Hepatic stellate cell (primary cell): ENCODE measurements at places on chromosomes 13 and 19.

- DNase-seq: peak; percentile 46
Measured at GRCh38 chr19:34254698-34255432, 511 bp downstream of the GARRE1 start.

GRCh38 chr19:5001615-5002014 is 32.7 kb downstream of the KDM4B start:
- DNase-seq: peak; percentile 70

- no peak for DNase-seq
Measured at GRCh38 chr13:77305266-77305665, 21.6 kb downstream of the MYCBP2 start.

DNA sequence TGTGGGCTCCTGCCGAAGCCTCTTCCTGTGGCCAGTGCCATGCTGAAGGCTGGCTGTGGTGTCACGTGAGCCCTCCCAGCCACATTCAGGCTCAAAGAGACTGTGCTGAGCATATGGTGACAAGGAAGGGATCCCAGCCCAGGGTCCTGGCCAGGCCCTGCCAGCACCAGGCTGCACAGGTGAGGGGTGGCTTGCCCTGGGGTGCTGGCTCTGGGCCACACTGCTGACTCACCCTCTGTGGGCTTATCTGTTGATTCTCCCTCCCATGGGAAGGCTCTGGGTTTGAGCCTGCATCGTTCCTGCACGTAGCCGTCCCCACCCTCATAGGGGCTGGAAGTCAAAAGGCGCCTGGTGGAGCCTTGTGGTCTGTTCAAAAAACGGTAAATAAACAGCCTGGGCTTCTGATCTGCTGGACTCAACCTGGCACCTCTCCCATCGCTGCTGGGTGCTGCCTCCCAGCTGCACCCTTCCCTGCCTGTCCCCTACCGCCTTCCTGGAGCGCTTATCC is 31.1 kb downstream of the DNM2 start:
- peak; percentile 65 for DNase-seq

- no peak for DNase-seq
Measured at GRCh38 chr13:21012211-21012610, 49.2 kb downstream of the LATS2 start.

GRCh38 chr19:11479898-11480714 is 740 bp downstream of the ELAVL3 start:
- no peak for DNase-seq

DNA sequence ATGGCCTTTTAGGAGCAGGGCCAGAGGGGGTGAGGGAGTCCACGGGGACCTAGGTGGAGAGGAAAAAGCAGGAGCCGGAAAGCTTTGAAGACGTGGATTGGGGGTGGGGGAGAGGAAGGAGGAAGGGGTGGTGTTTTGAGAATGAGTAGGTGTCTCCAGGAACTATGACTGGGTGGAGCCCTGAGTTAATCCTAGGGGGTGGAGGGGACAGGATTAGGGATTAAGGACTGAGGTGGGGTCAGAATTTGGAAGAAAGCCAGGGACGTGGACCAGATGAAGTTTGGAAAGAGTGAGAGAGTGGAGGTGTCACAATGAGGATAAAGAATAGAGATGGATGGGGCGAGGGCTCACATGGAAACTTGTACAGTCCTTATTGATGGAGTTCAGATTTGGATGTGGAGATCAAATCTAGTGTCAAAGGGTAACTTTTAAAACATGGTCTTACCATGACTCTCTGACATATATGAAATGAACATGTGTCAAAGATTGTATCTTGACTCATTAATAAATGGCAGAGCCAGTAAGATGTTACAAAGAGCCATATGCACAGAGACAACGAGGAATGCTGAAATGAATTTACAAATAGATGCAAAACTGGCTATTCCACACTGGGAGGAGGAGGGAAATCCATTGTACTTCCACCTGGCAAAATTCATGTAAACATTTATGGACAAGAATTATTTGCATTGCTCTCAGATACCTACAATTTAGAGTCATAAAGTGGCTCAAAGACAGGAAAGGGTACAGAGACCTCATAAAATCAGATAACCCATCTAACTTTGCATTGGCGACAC is 1.7 kb upstream of the KLK13 start:
- DNase-seq: no peak

GRCh38 chr19:3365836-3366752 is at the start of gene NFIC:
NFIC (plus strand) TSS chr19:3366583; CDS start chr19:3366637, 54 bp downstream.
- peak; percentile 94 for DNase-seq

- no peak for DNase-seq
Measured at GRCh38 chr13:37632294-37632693, 33.7 kb upstream of the POSTN start.

DNA sequence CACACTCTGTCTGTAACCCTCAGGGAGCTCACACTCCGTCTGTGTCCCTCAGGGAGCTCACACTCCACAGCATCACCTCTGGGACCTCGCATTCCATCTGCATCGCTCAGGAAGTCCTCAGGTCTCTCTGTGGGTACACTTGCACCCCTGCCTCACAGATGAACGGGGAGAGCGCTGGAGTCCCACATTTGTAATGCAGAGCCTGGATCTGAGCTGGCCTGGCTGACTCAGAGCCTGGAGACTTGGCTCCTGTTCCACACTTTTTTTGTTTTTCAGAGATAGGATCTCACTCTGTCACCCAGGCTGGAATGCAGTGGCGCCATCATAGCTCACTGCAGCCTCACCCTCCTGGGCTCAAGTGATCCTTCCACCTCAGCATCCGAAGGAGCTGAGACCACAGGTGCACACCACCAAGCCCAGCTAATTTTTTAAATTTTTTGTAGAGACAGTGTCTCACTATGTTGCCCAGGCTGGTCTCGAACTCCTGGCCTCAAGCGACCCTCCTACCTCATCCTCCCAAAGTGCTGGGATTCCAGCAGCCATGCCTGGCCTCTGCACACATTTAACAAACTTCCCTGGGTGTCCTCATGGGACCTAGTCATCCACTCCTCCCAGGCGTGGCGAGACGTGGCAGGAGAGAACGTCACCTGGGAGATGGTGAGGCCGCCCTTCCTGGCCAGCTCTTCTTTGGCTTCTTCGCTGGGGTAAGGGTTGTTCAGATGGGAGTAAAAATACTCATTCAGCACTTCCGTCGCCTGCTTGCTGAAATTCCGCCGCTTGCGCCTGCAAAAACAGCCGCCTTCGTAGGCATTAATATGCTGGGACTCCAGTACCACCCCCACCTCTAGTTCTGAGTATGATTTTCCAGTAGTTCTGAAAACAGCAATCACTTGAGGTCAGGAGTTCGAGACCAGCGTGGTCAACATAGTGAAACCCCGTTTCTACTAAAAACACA is 31.0 kb downstream of the CILP2 start:
- DNase-seq: peak; percentile 57

DNA sequence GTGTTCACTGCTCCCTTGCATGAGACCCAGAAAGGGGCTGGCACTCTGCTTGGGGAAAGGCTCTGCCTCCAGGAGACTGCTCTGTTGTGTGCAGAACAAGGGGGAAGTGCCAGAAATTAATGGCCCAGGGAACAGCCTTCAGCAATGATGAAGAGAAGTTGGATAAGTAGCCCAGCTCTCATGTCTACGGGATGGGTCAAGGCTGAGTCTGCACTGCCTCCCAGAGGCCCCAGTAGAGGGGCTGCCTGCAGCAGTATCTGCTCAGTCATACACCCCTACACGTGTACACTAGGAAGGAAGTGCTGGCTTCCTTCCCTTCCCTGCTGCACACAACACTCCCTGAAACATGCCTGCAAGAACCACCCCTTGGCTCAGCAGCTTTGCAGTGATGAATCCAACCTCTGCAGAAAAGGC is 54.6 kb upstream of the URI1 start:
- DNase-seq: no peak

- DNase-seq: no peak
Measured at GRCh38 chr13:33193428-33193974, 92.1 kb downstream of the STARD13 start.
